Kidney glomerular epithelial cell (primary cell): ENCODE measurements at places on chromosomes 13 and 19.
A peak's percentile ranks its signal among the peaks of the same experiment; 100 is the strongest.

- peak; percentile 7 for DNase-seq
These were observed 9.1 kb upstream of the ACOD1 start for GRCh38 chr13:76939215-76939614.

GRCh38 chr19:15869109-15869555, 28.7 kb downstream of the CYP4F2 start:
- DNase-seq, result peak; percentile 40

GRCh38 chr13:94327318-94327717, 152.2 kb downstream of the DCT start:
- peak; percentile 77 for DNase-seq

GRCh38 chr19:34051255-34051654, 121.0 kb upstream of the LSM14A start:
- no peak for DNase-seq

DNA sequence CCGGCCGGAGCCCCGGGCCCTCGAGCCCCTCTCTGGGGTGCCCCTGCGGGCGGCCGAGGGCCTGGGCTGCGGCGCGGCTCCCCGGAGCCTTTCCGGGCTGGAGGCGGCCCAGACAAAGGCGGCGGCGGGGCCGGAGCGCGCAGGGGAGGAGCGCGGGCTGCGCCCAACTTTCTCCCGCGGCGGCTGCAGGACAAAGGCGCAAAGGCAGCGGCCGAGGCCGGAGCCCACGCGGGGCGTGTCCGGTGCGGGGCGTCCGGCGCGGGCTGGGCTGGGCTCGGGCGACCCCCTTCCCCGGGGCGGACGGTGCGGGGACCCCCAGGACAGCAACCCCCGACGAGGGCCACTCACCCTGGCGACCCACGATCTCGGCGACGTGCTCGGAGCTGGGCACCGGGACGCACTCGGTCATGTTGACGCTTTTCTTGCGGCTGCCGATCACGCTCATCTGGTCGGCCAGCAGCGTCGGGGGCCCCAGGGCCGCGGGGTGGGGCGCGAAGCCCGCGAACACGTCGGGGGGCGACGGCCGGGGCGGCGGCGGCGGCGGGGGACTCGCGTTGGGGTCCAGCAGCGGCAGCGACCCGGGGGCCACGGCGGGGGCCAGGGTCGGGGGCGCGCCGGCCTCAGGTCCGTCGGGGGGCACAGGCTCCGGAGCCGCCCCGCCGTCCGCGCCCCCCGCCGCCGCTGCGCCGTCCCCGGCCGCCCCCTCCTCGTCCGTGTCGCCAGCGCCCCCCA, 843 bp downstream of the MEX3D start:
- DNase-seq, result no peak

- DNase-seq, result no peak
These were observed 268.3 kb downstream of the RFC3 start for GRCh38 chr13:34086281-34086680.

DNA sequence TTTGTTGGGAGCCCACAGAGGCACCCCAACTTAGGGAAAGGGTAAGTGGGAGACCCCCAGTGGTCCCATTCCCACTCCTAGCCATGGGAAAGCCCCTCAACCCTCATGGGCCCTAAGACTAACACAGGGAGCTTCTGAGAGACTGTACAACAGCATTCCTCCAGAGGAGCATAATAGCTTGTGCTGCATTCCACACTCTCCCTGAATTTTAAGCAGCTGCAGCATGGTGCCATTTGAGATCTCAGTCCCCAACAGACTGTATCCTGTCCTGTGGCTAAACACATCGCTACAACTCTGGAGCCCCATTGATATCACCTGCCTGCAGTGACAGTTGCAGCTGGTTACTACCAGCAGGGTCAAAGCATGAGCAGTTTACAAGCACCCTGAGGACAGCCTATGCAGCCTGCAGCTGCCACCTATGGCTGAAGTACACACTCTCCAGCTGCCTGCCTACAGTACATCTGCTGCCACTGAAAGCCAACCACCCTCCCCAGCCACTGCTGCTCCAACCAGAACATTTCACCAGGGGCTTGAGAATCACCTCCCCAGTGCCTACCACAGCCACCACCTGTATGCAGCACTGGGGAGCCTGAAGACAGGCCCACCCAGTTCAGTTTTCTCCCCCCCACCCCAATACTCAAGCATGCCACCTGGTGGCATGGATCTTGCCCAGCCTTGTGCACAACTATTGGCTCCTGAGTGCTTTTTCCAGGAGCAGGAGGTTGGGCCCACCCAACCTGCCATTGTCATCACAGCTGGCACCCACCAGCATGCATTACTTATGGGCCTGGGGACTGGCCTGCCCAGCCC, 557.3 kb downstream of the GPC5 start:
- DNase-seq, result no peak

DNA sequence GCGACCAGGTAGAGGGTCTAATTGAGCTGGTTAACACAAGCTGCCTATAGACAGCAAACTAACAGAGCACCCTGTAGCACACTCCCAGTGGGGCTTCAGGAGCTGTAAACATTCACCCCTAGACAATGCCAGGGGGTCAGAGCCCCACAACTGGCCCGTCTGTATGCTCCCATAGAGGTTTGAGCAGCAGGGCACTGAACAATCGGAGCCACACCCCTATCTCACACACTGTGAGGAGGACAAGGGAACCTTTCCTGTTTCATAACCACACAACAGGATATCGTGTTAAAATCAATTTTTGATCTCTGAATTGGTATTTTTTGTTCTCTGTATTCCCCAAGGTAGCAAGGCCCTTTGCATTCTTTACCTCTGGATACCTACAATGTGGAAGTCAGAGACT, 266.1 kb downstream of the SPRY2 start:
- DNase-seq, result no peak

GRCh38 chr19:13840305-13841085, 36.4 kb upstream of the NANOS3 start:
- peak; percentile 47 for DNase-seq

DNA sequence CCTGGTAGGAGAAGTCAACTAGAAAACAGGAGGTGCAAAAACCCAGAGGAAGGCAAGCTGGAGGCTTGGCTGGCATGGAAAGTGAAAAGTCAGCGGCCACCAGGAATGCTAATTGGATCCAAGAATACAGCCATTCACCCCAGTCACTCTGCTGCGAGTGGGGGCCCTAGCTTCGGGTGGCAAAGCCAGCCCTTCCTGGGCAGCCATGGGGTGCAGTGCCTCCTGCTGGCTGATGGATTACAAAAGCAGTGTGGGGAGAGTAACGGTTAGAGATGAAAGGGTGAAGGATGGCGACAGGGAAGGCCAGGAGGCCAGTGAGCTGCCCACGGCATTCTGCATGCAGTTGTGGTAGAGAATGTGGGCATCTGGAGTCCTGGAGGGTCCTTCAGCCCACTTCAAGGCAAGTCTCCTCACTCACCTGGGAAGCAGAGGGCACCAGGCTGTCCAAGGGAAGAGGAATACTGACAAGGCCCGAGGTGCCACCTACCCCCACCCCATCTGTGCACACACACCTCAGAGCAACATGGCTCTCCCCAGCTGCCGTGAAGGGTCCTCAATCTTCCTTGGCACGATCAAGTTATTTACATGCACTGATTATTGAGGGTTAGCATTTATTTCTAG, 20.3 kb upstream of the EPHX3 start:
- peak; percentile 44 for DNase-seq

DNA sequence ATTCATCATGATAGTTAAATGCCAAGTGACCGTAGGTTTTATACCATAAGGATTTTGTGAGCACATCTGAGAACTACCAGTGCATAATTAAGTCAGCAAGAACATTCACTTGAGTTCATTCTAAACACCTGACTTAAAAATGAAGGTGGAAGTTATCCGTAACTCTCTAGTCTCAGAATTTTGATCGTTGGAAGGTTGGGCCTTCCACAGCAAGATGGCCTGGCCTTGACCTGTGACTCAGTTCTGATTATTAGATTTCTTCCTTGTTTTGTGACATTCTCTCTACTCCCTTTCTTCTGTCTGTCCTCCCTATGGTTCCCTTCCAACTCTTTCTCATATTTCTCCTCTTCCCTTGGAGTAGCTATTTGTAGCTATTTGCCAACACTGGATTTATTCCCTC, 20.0 kb upstream of the WDFY2 start:
- no peak for DNase-seq

- DNase-seq, result no peak
These were observed 328.9 kb downstream of the DIAPH3 start for GRCh38 chr13:59834801-59835200.

DNA sequence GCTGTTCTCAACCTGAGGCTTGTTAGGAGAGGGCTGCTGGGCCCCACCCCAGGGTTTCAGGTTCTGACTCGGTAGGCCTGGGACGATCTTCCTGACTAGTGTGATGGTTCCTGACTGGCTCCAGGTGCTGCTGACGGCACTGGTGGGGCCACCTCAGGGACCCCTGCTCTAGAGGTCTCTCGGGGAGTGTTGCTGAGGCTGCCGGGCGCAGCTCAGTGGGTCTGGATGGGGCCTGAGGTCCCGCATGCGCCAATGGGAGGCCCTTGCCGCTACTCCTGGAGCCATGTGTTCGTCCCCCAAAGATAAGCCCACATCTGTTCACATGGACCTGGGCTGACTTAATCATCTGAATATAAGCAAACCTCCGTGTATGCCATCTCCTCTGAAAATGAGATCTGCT, 133.0 kb downstream of the ATP11A start:
- no peak for DNase-seq

- no peak for DNase-seq
These were observed 15.9 kb downstream of the NHLRC3 start for GRCh38 chr13:39054112-39054511.

DNA sequence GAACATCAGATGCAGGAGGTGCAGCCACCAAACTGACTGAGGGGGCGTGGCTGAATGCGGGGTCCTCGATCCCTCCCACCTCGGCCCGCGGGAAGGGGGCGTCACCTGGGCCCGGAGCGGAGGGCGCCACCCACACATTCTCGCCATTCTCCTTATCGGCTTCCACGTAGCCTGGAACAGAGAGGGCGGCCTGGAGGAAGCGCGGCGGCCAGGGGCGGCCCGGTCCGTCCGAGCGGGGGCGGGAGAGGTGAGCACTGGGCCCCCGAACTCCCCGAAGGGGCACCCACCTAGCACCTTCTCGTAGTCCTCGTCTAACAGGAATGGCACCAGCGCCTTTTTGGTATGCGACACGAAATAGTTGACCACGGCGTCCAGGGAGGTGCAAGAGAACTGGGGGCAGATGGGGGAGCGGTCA, 11.8 kb downstream of the STAP2 start:
- no peak for DNase-seq

DNA sequence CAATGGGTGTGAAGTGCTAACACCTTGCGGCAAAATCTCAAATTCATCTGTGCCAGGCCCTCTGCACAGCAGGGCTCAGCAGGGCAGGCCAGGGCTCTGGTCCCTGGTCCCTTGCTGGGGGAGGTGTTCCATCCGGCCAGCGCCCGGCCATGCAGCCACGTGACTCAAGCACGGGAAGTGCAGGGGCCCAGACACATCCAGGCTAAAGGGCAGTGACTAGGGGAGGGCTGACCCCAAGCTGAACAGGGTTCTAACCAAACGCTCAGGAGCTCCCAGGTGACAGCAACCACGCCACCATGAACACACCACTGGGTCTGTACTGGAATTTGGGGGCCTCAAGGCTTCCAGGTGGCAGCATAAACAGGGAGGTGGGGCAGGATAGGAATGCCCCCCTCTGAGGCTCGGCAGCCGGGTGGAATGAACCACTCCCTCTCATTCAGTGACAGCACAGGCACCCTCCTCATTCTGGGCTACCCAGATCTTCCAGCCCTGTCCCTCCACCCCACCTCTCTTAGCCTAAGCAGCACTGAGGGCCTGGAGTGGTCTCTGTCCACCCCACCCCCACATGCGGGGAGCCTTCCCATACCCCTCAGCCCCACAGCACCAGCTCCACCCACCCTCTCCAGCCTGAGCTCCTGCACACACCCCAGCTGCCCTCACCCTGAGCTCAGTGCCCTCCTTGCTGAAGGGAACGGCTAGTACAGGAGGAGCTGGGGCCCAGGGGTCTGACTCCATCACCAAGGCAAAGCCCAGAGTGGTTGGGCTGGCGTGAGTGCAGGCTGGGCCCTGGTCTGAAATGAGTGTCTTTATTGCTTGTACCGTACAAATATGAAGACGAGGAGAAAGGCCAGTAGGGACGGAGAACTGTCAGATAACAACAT, 5.3 kb upstream of the CCNP start:
- DNase-seq, result no peak

DNA sequence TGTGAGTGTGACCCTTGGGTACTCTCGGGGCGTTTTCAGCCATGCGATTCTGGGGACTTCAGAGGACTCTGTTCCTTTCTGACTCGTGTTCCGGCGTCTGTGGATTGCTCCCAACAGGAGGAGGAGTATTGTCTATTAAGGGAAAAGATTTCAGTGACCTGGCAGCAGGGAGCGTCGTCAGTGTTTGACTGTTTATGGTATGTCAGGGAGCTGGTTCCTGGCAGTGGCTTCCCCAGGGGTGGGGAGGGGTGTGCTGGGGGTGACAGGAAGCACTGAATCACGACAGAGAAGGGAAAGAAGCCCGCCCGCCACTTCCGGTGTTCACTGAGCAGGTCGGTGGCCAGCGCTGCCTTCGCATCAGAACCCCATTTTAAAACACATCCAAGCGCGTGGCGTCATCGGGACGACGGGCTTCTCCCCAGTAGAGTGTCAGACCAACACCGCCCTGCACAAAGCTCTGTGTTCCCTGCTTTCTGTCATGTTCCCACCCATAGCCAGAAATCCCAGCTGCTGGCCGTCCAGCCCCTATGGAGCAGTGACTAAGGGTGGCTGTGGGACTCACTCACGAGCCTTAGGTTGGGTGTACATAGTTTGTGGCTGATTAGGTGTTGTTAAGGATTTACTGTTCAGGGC, 33.8 kb downstream of the COL4A2 start:
- peak; percentile 47 for DNase-seq

DNA sequence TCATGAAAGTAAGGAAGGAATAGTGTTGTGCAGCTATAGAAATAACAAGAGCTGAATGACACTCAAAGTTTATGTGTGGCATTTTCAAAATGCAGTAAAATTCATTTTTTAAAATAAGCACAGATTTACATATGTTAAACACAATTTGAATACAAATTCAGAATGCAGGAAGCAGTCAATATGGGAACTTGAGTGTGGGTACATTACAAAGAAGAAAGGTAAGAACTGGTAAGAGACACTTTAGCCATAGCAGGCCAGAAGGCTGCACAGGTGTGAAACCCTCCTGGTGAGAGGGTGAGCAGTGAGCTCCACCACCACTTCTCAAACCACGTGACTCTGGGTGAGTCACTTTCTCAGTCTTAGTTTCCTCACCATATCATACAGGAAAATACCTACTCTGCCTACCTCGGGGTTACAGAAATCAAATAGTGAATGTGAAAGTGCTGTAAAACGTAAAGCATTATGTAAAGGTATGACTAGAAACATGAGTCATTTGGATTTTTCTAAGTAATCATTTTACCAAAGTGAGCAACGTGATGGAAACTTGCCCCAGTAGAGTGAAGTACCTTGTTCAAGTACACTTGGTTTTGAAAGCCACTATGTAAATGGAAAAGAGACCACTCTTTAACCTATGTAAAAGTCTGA, 40.5 kb downstream of the USP12 start:
- DNase-seq, result no peak

DNA sequence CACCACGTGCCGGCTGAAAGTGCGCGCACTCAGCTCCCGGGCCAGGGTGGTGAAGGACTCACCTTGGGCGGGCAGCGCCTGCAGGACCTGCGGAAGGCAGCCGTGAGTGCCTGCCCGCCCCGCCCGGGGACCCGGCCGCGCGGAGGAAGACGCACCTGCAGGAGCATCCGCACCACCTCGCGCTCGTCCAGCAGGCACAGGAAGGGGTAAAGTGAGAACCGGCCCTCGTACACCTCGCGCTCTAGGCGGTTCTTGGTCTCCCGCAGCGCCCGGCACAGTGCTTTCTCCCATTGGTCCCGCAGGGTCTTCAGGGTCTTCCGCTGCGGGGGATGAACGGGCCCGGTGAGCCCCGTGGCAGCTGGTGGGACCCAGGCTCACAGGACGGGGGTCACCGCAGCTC, 10.7 kb downstream of the POLRMT start:
- DNase-seq, result no peak
